ENCODE measurements at places on chromosomes 12 and 14. TPM values are rescaled to one million over a fixed set of nuclear protein-coding genes. Genes with fewer than 3 reads are reported as not detected.
A peak's percentile ranks its signal among the peaks of the same experiment; 100 is the strongest.

GRCh38 chr12:5907807-5908206, 37.3 kb downstream of the ANO2 start:
- DNase-seq, result no peak

TEX52 gene
- not detected for polyA plus RNA-seq

GRCh38 chr14:91998667-91999570, 40.9 kb downstream of the TRIP11 start:
- DNase-seq, result no peak

- no peak for DNase-seq
These were observed 17.6 kb downstream of the PNP start for GRCh38 chr14:20486684-20487395.

DNA sequence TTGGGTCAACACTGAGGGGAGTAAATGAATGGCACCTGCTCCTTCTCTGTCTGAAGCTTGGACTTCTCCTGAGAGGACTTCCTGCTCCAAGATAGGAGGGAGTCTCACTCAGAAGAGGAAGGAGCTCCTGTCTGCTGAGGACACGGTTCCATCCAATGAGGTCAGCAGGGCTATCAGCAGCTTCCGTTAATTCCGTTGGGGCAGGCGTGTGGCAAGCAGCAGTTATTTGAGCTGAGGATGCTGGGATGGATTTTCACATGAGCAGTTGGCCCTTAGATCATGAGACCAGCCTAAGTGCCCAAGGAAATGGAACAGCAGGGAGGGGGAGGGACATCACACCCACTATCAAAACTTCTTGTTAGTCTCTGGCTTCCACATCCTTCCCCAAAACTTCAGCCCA, 159.0 kb upstream of the PZP start:
- DNase-seq, result no peak

TMEM229B gene
- polyA plus RNA-seq, result 4.9 TPM

DNA sequence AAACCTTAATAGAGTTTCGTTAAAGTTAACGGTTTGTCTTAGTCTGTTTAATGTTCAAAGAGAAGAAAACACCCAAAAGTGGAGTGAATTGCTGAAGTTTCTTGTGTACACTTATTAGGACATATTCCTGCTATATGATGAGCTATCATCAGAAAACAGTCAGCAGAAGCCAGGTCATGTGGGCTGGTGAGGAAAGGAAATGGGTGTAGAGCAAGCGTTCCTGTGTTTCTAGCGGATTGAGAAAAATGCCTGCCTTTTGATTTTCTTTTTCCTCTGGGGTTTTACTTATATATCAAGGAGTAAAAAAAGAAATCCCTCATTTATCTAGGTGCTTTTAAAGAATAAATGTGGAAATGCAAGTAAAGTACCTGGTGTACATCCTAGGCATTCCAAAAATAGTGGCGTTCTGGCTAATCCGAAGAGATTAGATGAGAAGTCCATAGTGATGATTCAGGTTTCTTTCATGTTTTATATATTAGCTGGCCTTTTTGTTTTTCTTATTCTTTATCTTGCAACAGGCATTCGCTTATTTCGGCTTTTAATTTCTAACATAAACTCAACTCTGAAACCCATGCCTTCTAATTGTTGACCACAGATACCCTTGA, 50.7 kb downstream of the FLRT2 start:
- no peak for DNase-seq

DNA sequence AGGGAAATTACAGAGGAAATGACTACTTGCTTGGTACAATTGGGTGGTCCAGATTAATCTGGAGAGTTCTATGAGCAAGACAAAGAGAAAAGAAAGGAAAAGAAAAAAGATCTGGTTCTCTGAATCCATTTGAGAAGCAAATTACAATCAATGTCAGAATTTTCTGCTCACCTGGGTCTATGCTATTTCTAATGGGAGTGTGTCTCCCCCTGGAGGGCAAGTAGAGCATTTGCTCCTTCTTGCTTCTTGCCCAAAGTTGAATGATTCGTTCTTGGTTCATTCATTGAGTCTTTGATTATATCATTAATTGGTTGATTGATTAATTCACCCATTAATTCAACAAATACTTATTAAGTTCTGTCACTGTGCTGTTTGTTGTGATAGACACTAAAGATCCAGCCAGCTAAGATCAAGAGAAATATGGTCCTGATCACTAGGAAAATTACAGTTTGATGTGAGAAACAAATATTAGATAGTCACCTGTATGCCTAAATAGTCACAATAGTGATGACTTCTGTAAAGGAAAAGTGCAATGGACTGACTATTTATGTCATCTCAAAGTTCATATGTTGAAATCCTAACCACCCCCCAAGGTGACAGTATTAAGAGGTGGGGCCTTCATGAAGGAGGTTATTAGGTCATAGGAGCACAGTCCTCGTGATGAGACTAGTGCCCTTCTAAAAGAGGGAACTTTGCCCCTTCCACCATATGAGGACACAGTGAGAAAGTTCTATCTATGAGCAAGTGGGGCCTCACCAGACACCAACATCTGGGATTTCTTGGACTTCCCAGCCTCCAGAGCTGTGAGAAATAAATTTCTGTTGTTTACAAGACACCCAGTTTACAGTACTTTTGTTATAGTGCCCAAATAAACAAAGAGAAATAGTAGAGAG, 8.0 kb upstream of the ASB8 start:
- peak; percentile 79 for DNase-seq

DNA sequence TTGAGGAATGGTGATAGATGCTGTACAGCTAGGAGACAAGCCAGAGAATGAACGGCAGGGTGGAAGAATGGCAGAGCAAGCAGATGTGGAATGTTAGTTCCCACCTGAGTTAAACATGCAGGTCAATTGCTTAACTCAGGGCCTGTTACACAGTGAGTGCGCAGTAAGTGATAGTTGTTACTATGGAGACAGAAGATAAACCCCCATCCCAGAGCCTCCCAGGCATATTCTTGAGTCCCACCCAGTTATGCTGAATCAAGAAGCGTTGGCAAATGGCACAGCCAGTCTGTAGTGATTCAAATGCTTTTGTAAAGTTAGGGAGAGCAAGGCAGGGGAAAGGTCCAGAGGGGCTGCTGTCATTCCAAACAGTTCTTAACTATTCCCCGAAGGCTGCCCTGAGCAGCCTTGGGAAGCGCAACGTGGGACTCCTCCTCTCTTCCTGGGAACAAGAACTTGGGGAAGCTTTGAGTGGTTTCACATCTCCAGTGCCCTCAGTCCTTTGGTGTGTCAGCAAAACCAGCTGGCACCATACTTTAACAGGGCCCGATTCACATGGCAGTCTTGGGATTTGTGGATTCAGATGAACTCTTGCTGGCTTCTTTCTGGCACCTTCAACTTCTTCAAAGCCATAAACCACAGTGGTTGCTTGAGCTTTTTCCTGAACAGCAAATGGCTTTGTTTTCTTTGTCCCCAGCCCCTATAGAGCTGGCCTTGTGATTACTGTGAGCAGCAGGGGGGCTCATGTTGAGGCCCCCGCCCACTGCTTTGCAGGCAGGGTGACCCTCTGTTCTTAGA, 66.4 kb downstream of the PPM1A start:
- no peak for DNase-seq

POTEM gene
- polyA plus RNA-seq, result not detected

SLC25A47 gene
- not detected for polyA plus RNA-seq
